ENCODE measurements at places on chromosomes 2 and 18.

GRCh38 chr18:76970770-76971559 is 148.6 kb downstream of the ZNF236 start:
- DNase-seq: no peak

- DNase-seq: no peak
Observed at GRCh38 chr2:40210344-40210967, 241.4 kb downstream of the SLC8A1 start.

GRCh38 chr18:56038171-56039030 is 450.4 kb upstream of the TCF4 start:
- no peak for DNase-seq

DNA sequence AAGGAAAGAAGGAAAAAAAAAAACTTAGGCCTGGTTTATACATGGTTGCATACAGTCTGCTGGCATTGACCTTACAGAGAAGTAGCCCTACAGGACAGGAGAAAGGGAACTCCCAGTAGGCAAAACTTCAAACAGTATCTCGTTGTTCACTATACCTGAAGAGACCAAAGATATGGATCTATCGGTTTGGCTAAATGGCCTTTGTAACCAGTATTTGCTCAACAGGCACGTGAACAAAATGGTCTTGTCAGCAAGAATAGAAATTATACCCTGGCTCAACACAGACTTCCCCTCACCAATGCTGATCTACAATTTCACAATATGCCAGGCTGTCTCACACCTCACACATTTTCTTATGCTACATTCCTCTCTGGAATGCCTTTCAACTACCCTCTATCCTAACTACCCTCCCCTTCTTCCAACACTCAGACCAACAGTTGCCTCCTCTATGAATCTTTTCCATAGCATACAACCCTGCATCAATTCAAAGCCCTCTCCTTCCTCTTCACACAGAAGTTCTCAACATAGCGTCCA is 13.7 kb downstream of the HYCC2 start:
- no peak for DNase-seq

GRCh38 chr2:163735685-163736432 is at the start of gene FIGN:
FIGN (minus strand) TSS chr2:163736008; CDS start chr2:163734927, 1,081 bp downstream.
- no peak for DNase-seq

- DNase-seq: no peak
Observed at GRCh38 chr18:23912356-23912755, 102.2 kb upstream of the TTC39C start.

- no peak for DNase-seq
Observed at GRCh38 chr2:134137182-134137611, 116.7 kb upstream of the MGAT5 start.

- no peak for DNase-seq
Observed at GRCh38 chr2:187390891-187391290, 57.2 kb downstream of the CALCRL start.

GRCh38 chr2:163373496-163373895 is 362.3 kb downstream of the FIGN start:
- DNase-seq: no peak

DNA sequence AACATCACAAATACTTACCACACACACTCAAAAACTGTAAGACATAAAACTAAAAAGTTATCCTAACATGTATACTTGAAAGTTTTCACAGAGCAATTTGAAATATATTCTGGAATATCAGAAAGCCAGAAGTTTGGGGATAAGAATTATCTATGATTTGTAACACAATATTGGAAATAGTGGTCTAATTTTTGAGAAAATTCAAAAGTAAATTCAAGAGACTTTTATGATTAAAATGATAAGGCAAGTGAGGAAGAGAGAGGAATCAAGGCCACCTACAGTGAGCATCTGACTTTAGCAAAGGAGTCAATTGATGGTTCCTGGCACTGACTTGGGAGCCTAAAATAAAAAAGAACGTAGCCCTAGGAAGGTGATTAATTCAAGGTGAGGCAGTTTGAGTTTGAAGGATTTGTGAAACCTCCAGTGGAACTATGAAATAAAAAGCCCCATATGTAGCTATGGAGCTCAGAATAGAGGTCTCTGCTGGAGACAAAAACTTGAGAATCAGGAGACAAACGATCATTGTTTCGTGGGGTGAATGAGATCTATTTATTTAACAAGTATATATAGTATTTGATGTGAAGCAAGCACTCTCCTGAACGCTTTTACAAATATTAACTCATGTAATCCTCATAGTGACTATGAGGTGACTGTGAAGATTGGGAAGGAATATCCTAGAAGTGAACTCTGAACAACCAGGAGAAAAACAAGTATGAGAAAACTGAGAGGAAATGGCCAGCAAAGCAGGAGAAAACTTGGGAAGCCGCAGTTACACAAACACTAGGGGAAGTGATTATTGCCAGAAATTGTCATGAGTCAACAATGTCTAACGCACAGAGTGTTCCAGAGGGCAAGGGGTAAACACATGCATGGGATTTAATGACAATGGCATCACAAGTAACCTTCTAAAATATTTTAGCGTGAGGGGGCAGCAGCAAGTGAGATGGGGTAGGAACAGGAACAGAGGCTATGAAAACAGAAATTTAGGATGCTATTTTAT is 12.8 kb downstream of the TFPI start:
- no peak for DNase-seq

DNA sequence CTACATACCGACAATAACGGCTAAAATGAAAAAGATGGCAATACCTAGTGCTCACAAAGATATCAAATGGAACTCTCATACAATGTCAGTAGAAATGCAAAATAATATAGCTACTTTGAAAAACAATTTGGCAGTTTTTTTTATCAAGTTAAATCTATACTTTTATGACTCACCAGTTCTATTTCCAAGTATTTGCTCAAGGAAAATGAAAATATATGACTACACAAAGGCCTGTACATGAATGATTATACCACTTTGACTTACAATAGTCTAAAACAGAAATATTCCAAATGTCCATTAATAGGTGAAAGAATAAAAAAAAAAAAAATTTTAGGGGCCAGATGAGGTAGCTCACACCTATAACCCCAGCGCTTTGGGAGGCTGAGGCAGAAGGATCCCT is 219.8 kb downstream of the ZRANB3 start:
- no peak for DNase-seq

GRCh38 chr2:71336802-71337201 is 5.2 kb downstream of the ZNF638 start:
- no peak for DNase-seq

GRCh38 chr2:134308474-134309385 is 54.9 kb downstream of the MGAT5 start:
- DNase-seq: no peak

GRCh38 chr18:79800371-79801180 is 2.8 kb downstream of the KCNG2 start:
- DNase-seq: no peak

GRCh38 chr2:196287523-196287922 is 116.1 kb upstream of the STK17B start:
- no peak for DNase-seq

GRCh38 chr2:54471221-54471711 is 15.1 kb downstream of the SPTBN1 start:
- no peak for DNase-seq

Data from activated naive CD4-positive, alpha-beta T cell (primary cell).